ENCODE measurements at places on chromosomes 1 and 21.
A peak's percentile ranks its signal among the peaks of the same experiment; 100 is the strongest.

GRCh38 chr1:70033266-70033873 lies 172.0 kb downstream of the LRRC40 start:
- DNase-seq = no peak

GRCh38 chr1:185317886-185318310 lies 855 bp upstream of the IVNS1ABP start:
- DNase-seq = no peak

- DNase-seq = peak; percentile 66
Measured at GRCh38 chr1:165562571-165562970, 18.8 kb downstream of the LRRC52 start.

DNA sequence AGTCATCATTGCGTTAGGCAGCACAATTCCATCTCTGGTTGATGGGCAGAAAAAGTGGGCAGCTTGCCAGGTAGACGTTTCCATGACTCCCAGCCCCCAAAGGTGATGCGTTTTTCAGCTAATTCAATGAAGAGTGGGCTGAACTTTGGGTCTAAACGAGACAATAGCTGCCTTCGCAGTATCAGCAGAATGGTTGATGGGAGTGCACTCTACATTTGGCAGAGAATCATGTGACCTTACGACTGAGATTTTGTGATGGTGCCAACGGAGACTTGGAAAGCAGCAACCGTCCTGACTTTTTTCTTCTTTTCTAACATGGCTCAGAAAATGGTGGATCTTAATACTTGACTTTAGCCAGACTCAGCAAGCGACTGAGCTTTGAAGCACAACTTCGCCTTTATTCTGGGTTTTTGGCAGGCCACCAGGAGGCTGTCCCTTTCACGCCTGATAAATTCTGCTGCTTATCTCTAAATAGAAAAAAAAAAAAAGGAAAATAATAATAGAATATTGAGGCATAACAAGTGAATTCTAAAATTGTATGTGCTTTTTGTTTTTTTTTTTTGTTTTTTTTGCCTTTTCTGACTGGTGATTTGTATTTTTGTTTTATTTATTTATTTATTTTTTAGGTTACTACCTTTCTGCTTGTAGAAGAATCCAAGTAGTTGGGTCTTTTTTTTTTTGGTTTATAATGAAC lies 804.8 kb downstream of the USP25 start:
- peak; percentile 28 for DNase-seq

GRCh38 chr1:36411674-36412648 lies 14.3 kb upstream of the LSM10 start:
- peak; percentile 39 for DNase-seq

DNA sequence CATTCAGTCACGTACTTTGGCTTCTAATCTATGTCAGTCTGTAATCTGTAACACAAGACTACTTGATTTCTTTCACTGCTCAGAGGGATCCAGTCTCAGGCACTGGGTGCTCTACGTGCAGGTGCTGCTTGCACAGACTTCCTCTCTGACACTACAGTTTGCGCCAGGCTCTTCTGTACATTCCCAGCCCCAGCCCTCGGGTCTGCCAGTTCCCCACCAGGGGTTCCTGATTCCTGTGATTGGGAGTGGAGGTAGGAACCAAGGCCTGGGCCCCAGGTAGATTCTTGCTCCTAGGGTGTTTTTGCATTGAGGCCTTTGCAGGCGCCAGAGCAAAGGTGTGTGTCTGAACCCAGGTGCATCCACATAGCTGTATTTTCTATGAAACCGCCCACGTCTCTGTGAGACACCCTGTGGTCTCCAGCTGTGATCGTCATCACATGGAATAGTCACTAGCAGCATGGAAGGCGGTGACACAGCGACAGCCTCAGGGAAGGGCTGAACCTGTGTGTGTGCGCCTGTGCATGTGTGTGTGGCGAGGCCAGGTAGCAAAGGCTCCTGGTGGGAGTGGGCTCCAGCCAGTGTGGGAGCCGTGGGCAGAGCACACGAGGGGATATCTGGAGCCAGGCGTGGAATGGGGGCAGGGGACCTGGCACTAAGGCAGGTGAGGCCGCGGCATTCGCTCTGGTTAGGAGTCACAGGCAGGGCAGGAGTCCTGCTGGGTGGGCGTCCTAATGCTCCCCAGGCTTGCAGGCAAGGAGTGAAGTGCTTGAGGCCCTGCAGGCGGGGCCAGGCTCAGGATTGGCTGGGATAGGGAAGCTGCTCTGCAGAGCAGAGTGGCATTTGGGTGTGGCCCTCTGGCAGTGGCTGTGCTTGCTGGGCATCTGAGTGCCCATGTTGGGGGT lies 5.2 kb downstream of the GJC2 start:
- no peak for DNase-seq

GRCh38 chr1:153849487-153850185 lies 73.1 kb downstream of the GATAD2B start:
- DNase-seq = no peak

- peak; percentile 52 for DNase-seq
Measured at GRCh38 chr1:107782217-107782845, 182.6 kb downstream of the VAV3 start.

- no peak for DNase-seq
Measured at GRCh38 chr1:209707308-209707707, 2.7 kb downstream of the HSD11B1 start.

DNA sequence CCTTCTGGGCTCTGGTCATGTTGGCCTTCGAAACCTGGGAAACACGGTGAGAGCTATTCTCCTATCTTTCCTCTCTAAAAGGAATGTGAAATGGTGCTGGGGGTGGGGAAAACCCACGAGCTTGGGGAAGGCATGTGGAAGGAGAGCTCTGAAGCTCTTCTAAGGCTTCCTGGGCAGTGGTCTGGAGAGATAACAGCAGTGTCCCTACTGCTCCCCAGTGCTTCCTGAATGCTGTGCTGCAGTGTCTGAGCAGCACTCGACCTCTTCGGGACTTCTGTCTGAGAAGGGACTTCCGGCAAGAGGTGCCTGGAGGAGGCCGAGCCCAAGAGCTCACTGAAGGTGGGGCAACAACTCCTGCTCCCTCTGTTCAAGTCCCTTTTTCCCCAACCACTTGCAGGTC lies 2.8 kb downstream of the USP21 start:
- DNase-seq = no peak

- DNase-seq = no peak
Measured at GRCh38 chr1:19369396-19370090, 57.4 kb downstream of the SLC66A1 start.

- DNase-seq = no peak
Measured at GRCh38 chr1:6450943-6451373, 15.0 kb downstream of the TNFRSF25 start.
